LHCN-M2 (cell line): ENCODE measurements at places on chromosomes 11 and 22. TPM values are rescaled to one million over a fixed set of nuclear protein-coding genes. Genes with fewer than 3 reads are reported as not detected.
A peak's percentile ranks its signal among the peaks of the same experiment; 100 is the strongest.

DNA sequence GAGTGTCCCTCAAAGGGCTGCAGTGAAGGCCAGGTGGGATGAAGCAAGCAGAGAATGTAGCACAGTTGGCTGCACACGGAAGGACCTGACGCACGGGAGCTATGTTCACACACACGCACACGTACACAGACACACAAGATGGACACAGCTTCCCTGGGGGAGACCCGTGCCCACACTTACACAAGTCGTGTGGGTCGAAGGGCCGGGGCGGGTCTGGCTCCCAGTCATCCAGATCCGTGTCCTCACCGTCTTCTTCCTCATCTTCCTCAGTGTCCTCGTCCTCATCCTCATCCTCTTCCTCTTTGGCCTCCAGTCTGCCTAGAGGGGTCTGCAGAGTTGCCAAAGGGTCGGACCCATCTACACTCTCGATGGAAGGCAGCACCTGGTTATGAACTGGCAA lies 51.6 kb upstream of the NFRKB start:
- DNase-seq: no peak

- no peak for DNase-seq
Measured at GRCh38 chr22:26837784-26838470, 180.5 kb downstream of the MIAT start.

GRCh38 chr22:37884420-37884819 lies 21.7 kb upstream of the MICALL1 start:
- DNase-seq: no peak

DNA sequence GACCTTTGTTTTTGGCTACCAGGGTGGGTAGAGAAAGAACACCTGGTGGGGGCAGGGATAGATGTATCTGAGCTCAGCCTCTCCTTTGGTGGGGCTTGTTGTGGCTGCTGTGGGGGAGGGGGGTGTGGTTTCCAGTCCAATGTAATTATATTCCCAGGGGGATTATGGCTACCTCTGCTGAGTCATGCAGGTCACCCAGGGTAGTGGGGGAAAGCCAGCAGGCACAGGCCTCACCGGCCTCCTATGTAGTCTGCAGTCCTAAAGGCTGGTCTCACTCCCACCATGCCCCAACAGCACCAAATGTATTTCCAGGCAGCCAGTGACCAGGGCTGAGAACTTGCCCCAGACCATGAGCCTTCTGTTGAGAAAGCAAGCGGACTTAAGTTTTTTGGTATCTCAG lies 119.6 kb downstream of the DYNC2H1 start:
- DNase-seq: no peak

- DNase-seq: no peak
Measured at GRCh38 chr11:12465332-12465731, 88.0 kb downstream of the PARVA start.

DNA sequence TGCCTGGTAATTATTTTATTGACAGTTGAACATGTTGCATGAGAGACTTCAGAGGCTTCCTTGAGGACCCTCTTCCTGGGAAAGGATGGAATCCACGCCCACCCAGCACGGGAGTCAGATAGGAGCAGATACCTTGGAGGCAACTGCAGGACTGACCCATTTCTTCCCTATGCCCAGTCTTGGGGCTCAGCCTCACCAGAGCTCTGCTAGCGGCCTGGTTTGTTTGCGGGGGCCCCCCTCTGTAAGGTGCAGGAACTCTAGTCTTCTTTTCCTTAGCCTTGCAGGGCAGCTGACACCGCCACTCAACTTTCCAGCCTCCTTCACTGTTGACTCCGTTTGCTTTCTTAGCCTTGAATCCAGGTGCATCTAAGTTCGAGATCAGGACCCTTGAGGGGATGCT lies 1032.8 kb downstream of the BRD1 start:
- no peak for DNase-seq

GRCh38 chr11:23236826-23237555 lies 376.7 kb upstream of the CCDC179 start:
- DNase-seq: peak; percentile 50

- no peak for DNase-seq
Measured at GRCh38 chr11:113613619-113614018, 92.5 kb downstream of the TMPRSS5 start.

GRCh38 chr11:122796128-122796717 lies 42.1 kb upstream of the CRTAM start:
- DNase-seq: peak; percentile 23

- DNase-seq: no peak
Measured at GRCh38 chr11:126304457-126305075, 706 bp downstream of the DCPS start.

GRCh38 chr22:45129703-45130524 lies 33.8 kb upstream of the NUP50 start:
- no peak for DNase-seq

DNA sequence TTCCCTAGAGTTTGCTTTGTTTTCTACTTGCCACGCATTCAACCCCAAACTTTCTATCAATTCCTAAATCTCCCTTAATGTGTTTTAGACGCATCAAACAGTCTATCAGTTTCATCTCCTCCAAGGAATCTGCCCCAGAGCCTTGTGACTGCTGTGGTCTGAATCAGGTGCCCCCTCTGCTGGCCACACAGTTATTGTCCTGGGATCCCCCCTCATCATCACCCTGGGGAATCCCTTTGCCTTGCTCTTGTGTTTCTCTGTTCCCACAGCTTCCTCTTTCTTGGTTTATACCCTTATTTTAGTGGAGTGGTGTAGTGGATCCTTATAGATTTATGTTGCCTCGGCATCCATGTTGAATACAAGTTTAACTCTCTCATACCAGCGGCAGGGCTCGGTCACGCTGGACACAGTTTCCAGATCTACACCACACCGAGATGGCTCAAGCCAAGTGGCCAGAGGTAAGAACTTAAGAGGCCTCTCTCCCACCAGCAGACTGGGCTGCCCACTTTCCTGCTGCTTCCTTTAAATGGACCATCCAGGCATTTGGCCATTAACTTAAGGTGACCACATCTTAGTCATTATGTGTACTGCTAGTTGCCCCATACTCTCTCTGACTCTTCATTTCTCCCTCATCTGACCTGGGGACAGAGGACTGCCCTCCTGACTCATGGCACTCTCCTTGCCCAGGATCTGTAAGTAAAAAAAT lies 8.2 kb downstream of the UPB1 start:
- peak; percentile 55 for DNase-seq

GRCh38 chr11:63019506-63019905 lies 3.9 kb upstream of the SLC22A8 start:
- no peak for DNase-seq

GRCh38 chr11:111843661-111844060 lies 27.7 kb downstream of the ALG9 start:
- no peak for DNase-seq

DNA sequence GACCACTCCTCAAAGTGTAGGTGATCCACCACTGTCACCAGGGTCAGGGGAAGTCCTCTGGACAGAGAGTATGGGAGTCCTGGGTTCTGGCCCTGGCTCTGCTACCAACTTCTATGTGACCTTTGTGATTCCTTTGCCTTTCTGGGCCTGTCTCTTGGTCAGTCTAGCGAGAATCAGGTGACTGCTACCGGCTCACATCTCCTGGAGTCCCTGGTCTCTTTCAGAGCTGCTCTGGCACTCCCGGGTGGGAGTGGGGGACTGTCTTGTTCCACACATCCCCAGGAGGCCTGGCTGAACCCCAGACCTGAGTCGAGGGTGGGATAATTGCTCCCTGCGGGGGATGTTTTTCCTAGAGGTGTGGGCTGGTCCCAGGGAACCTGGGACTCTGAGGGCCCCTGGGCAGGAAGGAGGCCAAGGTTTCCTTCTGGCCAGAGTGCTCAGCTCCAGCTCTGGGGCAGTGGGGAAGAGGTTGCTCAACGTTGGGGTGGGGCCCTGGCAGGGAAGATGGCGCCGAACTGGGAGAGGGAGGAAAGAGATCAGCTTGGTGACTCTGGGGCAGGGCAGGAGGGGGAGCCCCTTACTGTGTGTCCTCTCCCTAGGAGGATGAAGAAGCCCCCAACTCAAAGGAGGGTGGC lies 2.1 kb downstream of the SOX10 start:
- no peak for DNase-seq

GRCh38 chr11:27679136-27680015 lies 20.9 kb downstream of the BDNF start:
- DNase-seq: no peak

DNA sequence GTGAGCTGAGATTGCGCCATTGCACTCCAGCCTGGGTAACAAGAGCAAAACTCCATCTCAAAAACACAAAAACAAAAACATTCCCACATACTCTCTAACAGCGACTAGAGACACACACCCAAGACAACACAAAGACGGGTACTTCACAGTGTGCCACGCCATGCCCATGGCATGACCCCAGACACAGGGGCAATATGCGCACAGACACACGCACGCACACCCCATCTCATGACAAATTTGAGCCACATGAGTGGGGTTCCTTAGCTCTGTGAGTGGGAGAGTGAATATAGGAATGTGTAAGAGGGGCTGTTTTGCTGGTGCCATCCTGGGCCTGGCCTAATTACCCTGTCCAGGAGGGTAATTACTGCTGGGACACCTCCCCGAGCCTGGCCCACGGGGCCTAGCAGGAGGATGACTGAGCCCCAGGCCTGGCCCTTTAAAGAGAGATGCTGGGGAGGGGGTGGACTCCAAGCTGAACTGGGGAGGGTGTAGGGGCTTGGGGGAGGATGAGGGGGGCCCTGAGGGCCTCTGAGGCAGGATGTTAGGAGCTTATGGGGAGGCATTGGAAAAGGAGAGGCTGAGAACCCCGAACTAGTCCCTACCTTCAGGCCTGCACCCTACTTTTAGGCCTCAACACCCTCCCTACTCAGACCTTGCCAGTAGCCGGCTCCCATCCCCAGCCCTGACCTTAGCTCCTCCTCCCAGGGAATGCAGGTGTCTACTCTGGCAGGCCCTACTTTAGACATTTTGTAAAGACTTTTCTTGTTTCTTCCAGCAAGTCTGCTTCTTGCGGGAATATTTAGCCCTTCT lies 1.5 kb downstream of the LTBP3 start:
- DNase-seq: no peak

DNA sequence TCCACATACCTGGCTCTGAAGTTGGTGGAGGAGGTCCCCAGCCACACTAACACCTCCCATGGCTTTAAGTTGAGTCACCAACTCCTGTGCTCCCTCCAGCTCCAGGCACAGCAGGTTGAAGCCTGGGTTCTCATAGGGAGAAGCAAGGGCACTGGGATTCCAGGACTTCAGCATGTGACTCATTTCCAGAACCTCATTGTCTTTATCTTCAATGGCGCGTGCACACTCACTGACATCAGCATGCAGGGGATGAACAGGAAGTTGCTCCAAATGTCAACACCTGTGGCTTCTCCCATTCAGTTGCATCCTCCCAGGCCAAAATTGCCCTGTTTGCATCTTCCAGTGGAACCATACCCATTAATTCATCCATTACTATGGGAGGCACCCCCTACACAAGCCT lies 5.8 kb upstream of the UBQLNL start:
- no peak for DNase-seq

DNA sequence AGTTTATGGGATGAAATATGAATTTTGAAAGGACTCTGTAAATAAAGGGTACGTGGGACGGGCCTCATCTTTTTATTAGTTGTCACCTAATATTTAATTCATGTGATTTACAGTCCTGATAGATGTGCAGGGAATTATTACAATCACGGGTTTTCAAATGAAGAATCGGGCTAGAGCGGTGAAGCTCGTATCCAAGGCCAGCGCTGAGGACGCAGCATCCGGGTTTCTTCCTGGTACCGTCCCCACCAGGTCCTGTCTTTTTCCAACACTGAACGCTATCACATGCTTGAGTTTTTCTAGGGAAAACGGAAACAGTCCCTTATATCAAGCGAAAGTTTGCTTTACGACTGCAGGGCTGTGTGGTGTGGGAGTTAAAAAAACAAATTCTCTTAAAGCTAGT lies 787 bp downstream of the SMDT1 start:
- DNase-seq: peak; percentile 35

- no peak for DNase-seq
Measured at GRCh38 chr11:20023082-20023426, 137.2 kb downstream of the DBX1 start.

GRCh38 chr22:20571531-20572007 lies 64.2 kb downstream of the MED15 start:
- peak; percentile 43 for DNase-seq

DNA sequence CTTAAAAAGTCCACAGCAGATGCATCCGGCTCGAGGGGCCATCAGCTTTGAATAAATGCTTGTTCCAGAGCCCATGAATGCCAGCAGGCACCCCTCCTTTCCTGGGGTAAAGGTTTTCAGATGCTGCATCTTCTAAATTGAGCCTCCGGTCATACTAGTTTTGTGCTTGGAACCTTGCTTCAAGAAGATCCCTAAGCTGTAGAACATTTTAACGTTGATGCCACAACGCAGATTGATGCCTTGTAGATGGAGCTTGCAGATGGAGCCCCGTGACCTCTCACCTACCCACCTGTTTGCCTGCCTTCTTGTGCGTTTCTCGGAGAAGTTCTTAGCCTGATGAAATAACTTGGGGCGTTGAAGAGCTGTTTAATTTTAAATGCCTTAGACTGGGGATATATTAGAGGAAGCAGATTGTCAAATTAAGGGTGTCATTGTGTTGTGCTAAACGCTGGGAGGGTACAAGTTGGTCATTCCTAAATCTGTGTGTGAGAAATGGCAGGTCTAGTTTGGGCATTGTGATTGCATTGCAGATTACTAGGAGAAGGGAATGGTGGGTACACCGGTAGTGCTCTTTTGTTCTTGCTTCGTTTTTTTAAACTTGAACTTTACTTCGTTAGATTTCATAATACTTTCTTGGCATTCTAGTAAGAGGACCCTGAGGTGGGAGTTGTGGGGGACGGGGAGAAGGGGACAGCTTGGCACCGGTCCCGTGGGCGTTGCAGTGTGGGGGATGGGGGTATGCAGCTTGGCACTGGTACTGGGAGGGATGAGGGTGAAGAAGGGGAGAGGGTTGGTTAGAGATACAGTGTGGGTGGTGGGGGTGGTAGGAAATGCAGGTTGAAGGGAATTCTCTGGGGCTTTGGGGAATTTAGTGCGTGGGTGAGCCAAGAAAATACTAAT lies 1.9 kb downstream of the NEAT1 start:
- peak; percentile 68 for DNase-seq

TSSK2 gene
- total RNA-seq: not detected in 2 replicates

GRK3 gene
- total RNA-seq: 2.9 and 3.2 TPM in 2 replicates

TLCD5 gene
- 5.5 and 10.0 TPM in 2 replicates for total RNA-seq

SLC43A3 gene
- 113 and 153 TPM in 2 replicates for total RNA-seq

RBFOX2 gene
- 97.6 and 116 TPM in 2 replicates for total RNA-seq

OR56A3 gene
- not detected in 2 replicates for total RNA-seq

MYO18B gene
- total RNA-seq: 10.7 and 18.8 TPM in 2 replicates

CHADL gene
- 0.19 and 2.4 TPM in 2 replicates for total RNA-seq

ABCG4 gene
- 0.06 TPM in 2 replicates for total RNA-seq

PRCP gene
- total RNA-seq: 42.8 TPM in 2 replicates

OR10A2 gene
- total RNA-seq: not detected in 2 replicates

PNPLA2 gene
- 43.7 and 45.4 TPM in 2 replicates for total RNA-seq

APOL6 gene
- 4.2 and 7.7 TPM in 2 replicates for total RNA-seq

C22orf23 gene
- 0.29 TPM in 1 of 2 replicates, not detected in the other for total RNA-seq

CDC42EP2 gene
- total RNA-seq: 10.2 and 20.5 TPM in 2 replicates

MMP13 gene
- total RNA-seq: 0.13 TPM in 1 of 2 replicates, not detected in the other
